NCI-H345 (cell line): ENCODE measurements at places on chromosomes 13 and 19.

GRCh38 chr13:28568286-28568685 lies 73.4 kb upstream of the FLT1 start:
- peak; percentile 17 for DNase-seq

- no peak for DNase-seq
Observed at GRCh38 chr13:102275969-102276368, 125.9 kb downstream of the FGF14 start.

GRCh38 chr19:5204212-5204611 lies 136.4 kb downstream of the PTPRS start:
- DNase-seq: no peak

GRCh38 chr13:48873587-48873986 lies 102.1 kb upstream of the FNDC3A start:
- no peak for DNase-seq

DNA sequence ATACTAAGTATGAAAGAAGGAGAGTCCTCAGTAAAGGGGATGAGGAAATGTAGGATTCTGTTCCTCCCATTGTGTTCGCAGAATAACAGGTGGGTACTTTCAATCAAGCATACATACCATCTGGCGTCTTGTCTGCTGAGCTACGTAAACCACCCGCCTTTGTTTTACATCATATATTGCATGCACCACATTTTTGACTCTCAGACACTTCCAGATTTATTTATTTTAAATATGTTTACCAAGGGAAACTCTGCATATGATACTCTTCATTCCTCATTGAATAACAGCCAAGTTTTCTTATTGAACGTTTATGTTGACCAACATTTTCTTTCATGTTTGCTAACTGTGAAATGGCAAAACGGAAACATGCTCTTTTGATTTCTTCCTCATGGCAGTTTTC lies 174.1 kb downstream of the FGF14 start:
- peak; percentile 58 for DNase-seq

DNA sequence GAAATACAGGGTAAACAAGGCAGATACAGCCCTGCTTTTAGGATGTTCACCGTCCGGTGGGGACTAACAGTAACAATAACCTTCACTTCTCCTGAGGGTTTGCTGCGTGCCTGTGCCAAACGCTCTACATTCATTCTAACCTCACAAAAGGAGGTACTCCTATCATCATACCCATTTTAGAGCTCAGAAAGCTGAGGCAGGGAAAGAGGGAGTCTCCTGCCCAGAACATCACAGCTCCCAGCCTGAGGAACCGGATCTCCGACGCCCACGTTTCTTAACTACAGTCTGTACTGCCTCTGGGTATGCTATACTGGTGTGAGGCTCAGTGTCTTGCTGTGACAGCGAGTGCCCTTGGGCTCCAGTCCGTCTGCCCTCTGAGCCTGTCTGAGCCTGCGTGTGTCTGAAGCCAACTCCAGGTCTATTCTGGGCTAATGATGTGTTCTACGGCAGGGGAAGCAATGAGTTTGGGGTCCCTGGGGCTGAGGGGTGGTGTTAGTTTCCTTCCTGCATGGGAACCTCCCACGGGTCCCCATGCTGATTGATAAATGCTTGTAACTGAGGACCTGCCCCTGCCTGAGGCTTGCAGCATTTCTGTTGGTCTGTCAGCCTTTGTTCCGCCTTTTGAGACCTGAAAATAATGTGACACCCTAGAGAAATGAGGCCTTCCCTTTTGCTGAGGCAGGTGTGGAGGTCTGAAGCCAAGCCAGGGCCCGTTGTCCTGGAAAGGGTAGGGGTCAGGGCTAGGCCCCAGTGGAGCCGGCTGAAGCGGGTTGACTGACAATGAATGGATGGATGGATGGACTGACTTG lies 4.9 kb downstream of the LIPE start:
- DNase-seq: no peak

GRCh38 chr19:18010149-18010548 lies 2.2 kb downstream of the ARRDC2 start:
- no peak for DNase-seq
